Esophagus mucosa (tissue), 1 donor: ENCODE measurements at places on chromosomes 6 and 20. TPM values are rescaled to one million over a fixed set of nuclear protein-coding genes. Genes with fewer than 3 reads are reported as not detected.

Gene CNR1
- total RNA-seq: 0.72 TPM

Gene ZSCAN23
- total RNA-seq: 0.72 TPM

Gene SLC25A27
- 3.4 TPM for total RNA-seq

Gene SCGN
- not detected for total RNA-seq

Gene SAMD5
- 6.5 TPM for total RNA-seq

Gene HCRTR2
- not detected for total RNA-seq

Gene LY6G6C
- 10.8 TPM for total RNA-seq

Gene DYNLT2
- 0.84 TPM for total RNA-seq

Gene SLC22A1
- total RNA-seq: 0.44 TPM

Gene PRRT1
- total RNA-seq: 0.40 TPM

Gene GRM1
- total RNA-seq: not detected

Gene TMC2
- not detected for total RNA-seq

Gene PLCB4
- total RNA-seq: 1.1 TPM

Gene EEF1E1
- 21.4 TPM for total RNA-seq

Gene RNF39
- total RNA-seq: 2.6 TPM

Gene RAB44
- 0.36 TPM for total RNA-seq

Gene SNAI1
- total RNA-seq: 0.36 TPM

Gene HAO1
- not detected for total RNA-seq

Gene DOK5
- total RNA-seq: 0.12 TPM

Gene RSPH4A
- total RNA-seq: not detected
